ENCODE measurements at places on chromosomes 2 and 18.

GRCh38 chr2:135904341-135904989 lies 28.2 kb upstream of the MCM6 start:
- no peak for DNase-seq

DNA sequence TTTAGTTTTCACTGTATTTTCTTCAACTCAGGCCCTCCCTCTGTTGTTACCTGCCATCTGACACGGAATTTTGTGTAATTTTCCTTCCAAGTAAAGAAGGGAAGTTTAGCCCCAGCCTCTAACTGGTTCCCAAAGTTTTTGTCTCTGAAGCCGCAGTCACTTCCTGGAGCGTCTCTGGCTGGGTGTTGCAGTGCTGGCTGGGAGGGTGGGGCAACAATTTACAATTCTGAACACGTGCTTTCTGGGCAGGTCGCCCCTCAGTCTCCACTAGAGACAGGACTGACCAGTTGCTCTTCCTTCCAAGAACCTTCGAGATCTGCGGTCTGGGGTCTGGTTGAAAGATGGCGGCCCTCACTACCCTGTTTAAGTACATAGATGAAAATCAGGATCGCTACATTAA lies 3.5 kb downstream of the CNDP2 start:
- peak; percentile 86 for DNase-seq

DNA sequence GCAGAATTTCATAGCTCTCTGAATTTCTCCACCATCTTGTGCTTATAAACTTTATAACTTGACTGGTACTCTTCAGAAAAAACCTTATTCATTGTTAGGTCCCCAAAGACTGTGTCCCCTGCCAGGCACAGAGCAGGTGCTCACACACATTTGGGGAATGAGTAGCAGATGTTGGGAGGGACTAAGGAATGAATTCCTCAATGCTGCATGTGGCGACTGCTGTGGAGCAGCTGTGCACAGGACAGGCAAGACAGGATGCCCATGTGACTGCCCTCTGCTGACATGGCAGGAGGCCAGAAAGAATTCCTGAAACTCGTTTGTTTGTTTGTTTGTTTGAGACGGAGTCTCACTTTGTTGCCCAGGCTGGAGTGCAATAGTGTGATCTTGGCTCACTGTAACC lies 122.3 kb upstream of the ITGA6 start:
- DNase-seq = no peak

GRCh38 chr2:32136097-32136496 lies 29.6 kb upstream of the SLC30A6 start:
- no peak for DNase-seq

DNA sequence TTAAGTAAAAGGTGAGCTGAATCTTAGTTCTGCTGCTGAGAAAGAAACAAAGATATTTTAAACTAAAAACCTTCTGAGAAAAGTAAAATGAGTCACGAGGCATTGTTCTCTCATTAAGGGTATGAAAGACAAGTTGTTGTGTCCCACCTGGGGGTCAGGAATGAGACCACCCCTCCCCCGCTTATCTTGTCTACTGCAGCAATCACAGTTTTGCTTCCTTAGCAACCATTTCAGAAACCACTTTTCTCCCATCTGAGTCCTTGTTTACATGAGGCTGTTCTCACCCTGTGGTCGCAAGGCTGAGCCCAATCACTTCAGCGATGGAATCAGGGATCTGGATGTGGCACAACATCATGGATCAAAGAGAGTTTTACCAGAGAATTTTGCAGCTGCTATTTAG lies 377.6 kb upstream of the NETO1 start:
- no peak for DNase-seq

GRCh38 chr18:9333441-9334328 lies 888 bp upstream of the TWSG1 start:
- no peak for DNase-seq

Data from MM.1S (cell line).